ENCODE measurements at places on chromosomes 4 and X.

DNA sequence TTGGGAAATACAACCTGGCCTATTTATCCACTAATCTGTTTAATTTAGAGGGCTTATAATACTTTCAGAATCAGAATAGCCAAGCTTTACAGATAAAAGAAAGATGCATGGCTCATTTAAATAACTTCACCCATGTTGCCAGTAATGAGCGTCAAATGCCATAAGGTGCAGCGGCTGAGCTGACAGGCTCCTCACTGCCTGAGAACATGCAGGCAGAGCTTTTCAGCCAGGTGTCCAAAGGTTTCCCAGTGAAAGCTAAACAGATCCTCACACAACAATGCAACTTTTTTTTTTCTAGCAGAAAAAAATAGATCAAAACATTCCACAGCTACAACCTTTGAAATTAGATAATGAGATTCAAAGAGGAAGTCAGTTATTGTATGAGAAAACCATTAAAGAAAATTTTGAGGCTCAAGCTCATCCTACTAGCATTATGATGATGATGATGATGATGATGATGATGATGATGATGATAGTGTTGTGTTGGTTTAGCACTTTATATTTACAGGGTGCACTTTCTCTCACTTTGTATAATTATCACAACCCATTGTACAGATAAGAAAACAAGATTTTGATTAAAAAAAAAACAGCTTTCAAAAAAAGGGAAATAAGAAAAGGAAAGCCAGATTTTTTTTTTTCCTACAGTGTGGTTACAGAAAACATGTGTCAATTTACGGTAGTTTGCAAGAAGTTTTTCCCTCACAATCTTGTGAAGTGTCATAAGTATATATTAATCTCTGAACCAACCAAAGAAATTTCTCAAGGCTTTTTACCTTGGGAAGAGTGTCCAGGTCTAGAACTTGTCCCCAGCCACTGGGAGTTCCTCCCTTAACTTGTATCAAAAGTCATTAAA lies 12.2 kb upstream of the TNIP3 start:
- DNase-seq: no peak

DNA sequence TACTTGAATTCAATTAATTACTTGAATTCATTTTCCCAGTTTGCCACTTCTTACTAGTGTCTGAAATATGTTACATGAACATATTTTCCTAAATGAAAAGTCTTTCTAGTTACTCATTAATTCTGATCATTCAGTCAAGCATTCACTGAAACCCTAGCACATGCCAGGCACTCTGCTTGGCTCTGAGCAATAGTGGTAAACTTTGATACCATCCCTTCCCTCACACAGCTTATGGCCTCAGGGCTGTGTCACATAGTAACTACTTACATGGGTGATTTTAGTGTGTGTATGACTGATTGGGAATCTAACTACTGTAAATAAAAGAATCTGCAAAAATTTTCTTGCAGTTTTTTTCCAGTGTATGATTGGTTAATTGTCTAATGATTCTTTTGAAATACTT lies 32.7 kb downstream of the METAP1 start:
- no peak for DNase-seq

- no peak for DNase-seq
These were observed 212.8 kb upstream of the PDE5A start for GRCh38 chr4:119841361-119841760.

GRCh38 chr4:40749717-40750460 lies at the start of gene NSUN7:
Gene NSUN7 (plus strand): TSS chr4:40749955. CDS start chr4:40750694, 739 bp downstream.
- DNase-seq: no peak

DNA sequence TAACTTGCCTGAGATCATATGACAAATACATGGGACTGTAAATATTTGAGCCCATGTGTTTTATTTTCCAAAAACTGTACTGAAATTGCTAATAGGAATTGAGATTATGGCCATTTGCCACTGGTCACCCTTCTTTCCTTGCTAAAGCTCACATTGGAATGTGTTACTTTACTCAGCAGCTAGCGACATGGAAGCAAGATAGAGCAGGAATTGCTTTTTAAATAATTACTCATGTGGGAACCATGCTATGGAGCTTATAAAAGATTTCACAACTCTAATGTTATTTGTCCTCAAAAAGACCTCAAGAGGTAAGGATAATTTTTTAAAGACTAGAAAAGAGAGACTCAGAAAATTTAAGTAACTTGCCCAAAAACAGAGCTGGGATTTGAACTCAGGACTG lies 48.8 kb upstream of the AFAP1 start:
- no peak for DNase-seq

DNA sequence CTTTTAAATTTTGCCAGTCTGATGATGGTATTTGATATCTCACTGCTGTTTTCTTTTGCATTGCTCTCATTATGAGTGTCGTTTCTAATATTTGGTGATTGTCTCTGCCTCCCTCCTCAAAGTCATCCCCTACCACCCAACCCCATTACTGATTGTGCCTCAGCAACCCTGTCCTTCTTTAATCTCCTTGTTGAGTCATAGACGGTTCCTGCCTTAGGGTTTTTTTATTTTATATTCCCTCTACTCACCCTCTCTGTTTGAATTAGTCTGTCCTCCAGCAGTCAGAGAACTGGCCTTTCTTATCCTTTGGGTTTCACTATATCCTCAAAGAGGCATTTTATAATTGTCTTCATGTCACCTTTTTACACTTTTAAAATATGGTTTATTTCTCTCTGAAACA lies 409.3 kb upstream of the CPEB2 start:
- DNase-seq: no peak

- no peak for DNase-seq
These were observed 137.7 kb downstream of the ARX start for GRCh38 chrX:24877854-24878650.

DNA sequence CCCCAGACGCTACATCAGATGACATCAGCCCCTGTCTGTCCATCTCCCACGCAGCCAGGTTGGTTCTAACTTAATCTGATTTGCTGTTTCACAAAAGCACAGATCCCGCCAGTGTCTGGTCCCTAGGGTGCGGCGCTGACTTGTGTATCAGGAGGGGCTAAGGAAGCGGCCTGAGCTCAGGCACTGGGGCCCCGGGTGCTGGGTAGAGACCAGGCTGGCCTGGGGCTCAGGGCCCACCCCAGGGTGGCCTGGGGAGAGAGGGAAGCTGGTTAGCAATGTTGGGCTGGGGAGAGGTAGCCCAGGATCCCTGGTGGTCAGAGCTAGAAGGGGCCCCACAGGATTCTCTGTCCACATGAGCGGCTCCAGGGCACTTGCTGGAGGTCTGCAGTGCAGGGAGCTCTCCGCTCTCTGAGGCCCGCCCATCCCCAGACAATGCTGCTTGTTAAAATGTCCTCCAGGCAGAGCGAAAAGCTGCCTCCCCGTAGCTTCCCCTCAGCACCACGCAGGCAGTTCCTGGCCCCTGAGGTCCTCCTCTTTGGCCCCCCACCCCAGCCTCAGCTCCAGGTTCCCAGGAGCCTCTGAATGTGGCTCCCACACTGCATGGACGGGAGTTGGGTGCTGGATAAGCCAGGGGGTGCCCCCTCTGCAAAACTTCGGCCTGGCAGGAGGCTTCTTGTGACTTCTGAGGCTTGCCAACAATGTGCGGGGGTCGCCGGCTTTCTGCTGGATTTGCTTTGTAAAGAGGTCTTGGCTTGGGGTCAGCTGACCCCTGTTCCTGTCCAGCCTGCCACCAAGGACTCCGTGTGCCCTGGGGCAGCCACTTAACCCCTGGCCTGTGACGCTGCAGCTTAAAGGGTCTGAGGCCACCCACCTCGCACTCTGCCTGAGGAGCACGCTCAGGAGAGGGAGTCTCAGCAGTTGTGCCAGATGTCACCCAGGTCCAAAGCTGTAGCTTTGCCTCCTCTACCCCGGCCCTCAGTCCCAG lies 112.9 kb downstream of the CPZ start:
- DNase-seq: no peak

GRCh38 chr4:84971319-84971932 lies 4.9 kb upstream of the WDFY3 start:
- no peak for DNase-seq

GRCh38 chr4:1417522-1418390 lies 11.5 kb upstream of the NKX1-1 start:
- no peak for DNase-seq

DNA sequence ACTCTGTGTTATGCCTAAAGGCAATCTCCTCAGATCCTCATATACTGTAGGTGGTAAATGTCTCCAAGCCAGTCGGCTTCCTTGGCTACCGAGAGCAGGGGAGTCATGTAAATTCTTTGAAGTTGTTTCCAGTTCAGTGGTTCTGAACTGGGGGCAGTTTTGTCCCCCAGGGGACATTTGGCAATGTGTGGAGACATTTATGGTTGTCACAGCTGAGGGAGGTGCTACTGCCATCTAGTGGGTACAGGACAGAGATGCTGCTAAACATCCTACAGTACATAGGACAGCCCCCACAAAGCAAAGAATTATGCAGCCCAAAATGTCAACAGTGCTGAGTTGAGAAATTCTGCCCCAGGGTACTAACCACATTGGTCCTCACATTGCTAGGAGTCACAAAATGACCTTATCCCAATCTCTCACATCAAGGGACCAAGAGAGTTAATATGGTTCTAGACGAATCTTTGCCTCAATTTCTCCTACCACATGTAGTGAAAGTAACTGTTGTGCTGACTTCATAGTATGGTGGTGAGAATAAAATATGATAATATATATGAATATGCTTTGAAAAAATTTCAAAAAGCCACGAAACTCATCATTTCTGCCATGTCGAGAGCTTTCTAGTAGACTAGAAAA lies 104.4 kb upstream of the ARHGAP24 start:
- DNase-seq: no peak

- DNase-seq: peak; percentile 59
These were observed 29.3 kb upstream of the BOD1L1 start for GRCh38 chr4:13656569-13657405.

DNA sequence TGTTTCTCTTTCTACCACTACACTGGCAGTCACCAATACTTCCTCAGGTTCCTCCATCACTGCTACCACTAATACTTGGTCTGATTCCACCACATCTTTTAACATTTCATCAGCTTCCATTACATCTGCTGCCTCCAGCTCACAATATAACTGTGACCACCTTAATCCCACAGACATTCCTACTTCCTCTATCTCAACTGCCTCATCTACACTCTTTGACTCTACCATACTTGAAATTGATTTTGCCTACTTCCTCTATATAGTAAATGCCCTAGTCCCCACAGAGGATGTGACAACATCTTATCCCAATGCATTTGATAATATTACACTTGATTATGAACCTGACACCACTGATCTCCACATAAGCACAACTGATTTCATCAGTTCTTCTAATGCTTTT lies 29.0 kb downstream of the OPRPN start:
- DNase-seq: no peak
